Tibial artery (tissue), 4 donors: ENCODE measurements at places on chromosomes 7 and 10.

DNA sequence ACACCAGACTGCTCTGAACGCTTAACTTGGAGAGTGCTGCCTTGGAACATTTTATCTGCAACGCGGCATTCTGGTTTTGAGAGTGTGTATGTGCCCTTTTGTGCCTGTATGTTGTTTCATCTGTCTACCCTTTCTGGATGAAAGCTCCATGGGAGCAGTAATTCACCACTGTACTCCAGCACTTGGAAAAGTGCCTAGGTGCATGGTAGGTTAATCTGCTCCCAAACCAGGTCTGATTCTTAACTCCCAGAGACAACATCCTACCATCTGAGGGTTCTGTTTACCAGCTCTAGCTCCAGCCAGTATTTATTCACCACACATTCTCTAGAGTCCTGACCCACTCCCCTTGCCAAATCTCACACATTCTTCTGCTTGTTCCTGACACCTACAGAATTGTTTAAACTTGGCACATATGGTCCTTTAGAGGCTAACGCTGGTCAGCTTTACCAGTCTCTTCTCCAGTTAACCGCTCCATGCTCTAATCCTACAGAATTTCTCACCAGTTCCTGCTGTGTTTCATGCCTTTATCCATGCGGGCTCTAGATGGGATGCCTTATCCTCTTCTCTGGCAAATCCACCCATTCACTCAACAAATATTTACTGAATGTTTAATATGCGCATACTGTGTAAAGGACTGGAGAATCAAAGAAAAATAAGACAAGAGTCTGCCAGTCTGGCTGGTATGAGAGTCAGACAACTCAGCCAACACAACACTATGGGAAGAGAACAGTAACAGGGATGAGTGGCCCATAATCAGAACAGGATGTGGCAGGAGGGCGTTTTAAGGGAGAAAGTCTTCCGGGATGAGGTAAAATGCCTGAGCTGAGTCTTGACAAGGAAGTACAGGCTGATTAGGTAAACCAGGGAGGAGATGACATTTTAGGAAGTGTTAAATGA, 46.3 kb downstream of the MTPN start:
- no peak overlapping the region for H3K4me3 ChIP-seq
- H3K27ac ChIP-seq, result no peak overlapping the region
- H3K27me3 ChIP-seq, result no peaks in the 10 kb centered on the region
- DNase-seq, result no peak
- H3K4me1 ChIP-seq, result no peaks in the 10 kb centered on the region

DNA sequence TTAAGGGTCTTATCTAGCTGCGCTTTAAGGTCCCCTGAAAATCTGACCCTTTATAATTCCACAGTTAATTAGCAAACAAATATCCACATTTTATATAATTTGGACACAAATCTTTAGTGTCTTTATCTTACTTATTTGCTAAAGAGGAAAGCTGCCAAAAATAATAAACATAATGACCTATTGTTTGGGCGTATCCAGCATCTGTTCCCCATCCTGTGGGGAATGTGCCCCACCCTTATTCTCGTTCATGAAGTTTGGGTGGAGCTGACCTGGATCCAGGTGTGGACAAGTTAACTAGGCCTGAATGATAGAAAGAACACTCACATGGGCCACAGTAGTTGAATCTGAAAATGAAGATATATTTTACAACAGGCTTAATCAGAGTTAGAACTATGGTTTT, 218.3 kb downstream of the CRPPA start:
- no peaks in the 10 kb centered on the region for H3K36me3 ChIP-seq
- no peak for DNase-seq
- no peaks in the 10 kb centered on the region for H3K4me1 ChIP-seq
- H3K27ac ChIP-seq, result no peak overlapping the region
- H3K27me3 ChIP-seq, result no peaks in the 10 kb centered on the region

GRCh38 chr7:50664461-50664922, 99.3 kb upstream of the DDC start:
- H3K4me1 ChIP-seq, result peaks cover 74% of the 10 kb centered on the region
- DNase-seq, result no peak
- peaks cover 5% of the 10 kb centered on the region for H3K36me3 ChIP-seq
- no peak overlapping the region for H3K27ac ChIP-seq

DNA sequence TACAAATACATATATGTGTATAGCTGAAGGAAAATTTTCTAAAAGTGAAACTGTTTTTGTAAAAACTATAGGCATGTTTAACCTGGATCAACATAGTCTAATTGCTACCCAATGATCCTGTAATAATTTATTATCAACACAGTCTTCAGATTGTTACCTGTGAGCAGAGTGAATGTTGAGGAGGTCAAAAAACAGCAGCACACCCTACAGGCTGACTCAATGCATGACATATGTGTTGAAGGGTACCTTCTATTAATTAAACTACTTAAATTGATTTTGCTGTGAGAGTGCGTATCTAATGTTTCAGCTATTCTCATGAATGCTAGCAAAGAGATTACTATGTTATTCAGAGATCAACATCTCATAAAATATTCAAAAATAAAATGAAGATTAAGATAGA, 411.4 kb downstream of the TNS3 start:
- no peak overlapping the region for H3K4me3 ChIP-seq
- no peaks in the 10 kb centered on the region for H3K36me3 ChIP-seq
- H3K4me1 ChIP-seq, result no peaks in the 10 kb centered on the region
- H3K27ac ChIP-seq, result no peak overlapping the region

- H3K4me3 ChIP-seq, result no peak overlapping the region
- H3K36me3 ChIP-seq, result peaks cover 16% of the 10 kb centered on the region
- H3K4me1 ChIP-seq, result peaks cover 99% of the 10 kb centered on the region
- H3K27me3 ChIP-seq, result no peaks in the 10 kb centered on the region
- H3K27ac ChIP-seq, result peak overlapping the region; percentile 23
Measured at GRCh38 chr7:116548506-116548905, 23.7 kb downstream of the CAV1 start.

DNA sequence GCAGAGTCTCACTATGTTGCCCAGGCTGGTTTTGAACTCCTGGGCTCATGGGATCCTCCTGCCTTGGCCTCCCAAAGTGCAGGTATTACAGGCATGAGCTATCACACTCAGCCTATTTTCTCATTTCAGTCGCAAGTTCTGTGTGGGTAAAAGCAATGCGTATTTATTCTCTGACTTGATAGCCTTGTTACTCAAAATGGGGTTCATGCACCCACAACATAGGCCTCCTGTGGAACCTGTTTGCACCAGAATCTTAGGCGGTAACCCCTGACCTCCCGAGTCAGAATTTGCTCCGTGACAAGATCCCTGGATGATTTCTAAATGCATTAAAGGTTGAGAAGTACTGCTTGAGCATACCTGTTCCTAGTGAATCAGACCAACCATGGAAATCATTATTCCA, 7.3 kb downstream of the IL2RA start:
- H3K4me1 ChIP-seq, result peaks cover 6% of the 10 kb centered on the region
- H3K36me3 ChIP-seq, result no peaks in the 10 kb centered on the region
- no peak overlapping the region for H3K4me3 ChIP-seq
- H3K27me3 ChIP-seq, result peaks cover 2% of the 10 kb centered on the region
- no peak for DNase-seq
- H3K27ac ChIP-seq, result no peak overlapping the region

GRCh38 chr10:83274088-83274487, 865.2 kb upstream of the GHITM start:
- no peaks in the 10 kb centered on the region for H3K27me3 ChIP-seq
- no peak for DNase-seq
- no peaks in the 10 kb centered on the region for H3K4me1 ChIP-seq
- no peak overlapping the region for H3K4me3 ChIP-seq
- no peaks in the 10 kb centered on the region for H3K36me3 ChIP-seq

- no peak overlapping the region for H3K4me3 ChIP-seq
- H3K4me1 ChIP-seq, result peaks cover 44% of the 10 kb centered on the region
- no peak overlapping the region for H3K27ac ChIP-seq
- H3K27me3 ChIP-seq, result no peaks in the 10 kb centered on the region
Measured at GRCh38 chr10:97547271-97547600, 25.3 kb upstream of the ANKRD2 start.

- peaks cover 70% of the 10 kb centered on the region for H3K36me3 ChIP-seq
- no peak overlapping the region for H3K27ac ChIP-seq
- no peak overlapping the region for H3K4me3 ChIP-seq
- H3K4me1 ChIP-seq, result no peaks in the 10 kb centered on the region
Measured at GRCh38 chr7:107926481-107926880, 35.5 kb downstream of the DLD start.

GRCh38 chr7:28192786-28193585, 12.4 kb upstream of the JAZF1 start:
- H3K4me3 ChIP-seq, result no peak overlapping the region
- H3K36me3 ChIP-seq, result no peaks in the 10 kb centered on the region
- no peak overlapping the region for H3K27ac ChIP-seq
- no peaks in the 10 kb centered on the region for H3K27me3 ChIP-seq

GRCh38 chr10:86443936-86444335, 77.3 kb upstream of the GRID1 start:
- no peak for DNase-seq
- no peak overlapping the region for H3K27ac ChIP-seq
- no peak overlapping the region for H3K4me3 ChIP-seq
- no peaks in the 10 kb centered on the region for H3K4me1 ChIP-seq
- H3K36me3 ChIP-seq, result peaks cover 33% of the 10 kb centered on the region

DNA sequence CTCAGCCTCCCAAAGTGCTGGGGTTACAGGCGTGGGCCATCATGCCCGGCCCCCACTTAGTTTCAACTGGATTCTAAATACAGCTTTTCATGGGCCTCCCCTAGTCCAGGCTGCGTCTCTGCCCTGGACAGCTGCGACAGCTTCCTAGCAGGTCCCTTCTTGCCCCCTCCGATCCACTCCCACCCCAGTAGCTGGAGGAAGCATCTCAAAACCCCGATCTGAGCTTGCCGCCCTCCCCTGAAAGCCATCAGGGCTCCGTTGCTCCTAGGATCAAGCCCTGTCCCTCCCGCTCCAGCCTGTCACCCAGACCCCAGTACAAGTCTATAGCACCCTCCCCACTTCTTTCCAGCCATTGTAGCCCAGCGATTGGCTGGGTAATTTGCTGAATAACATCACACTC, 64.5 kb downstream of the VWA2 start:
- no peaks in the 10 kb centered on the region for H3K27me3 ChIP-seq
- no peaks in the 10 kb centered on the region for H3K36me3 ChIP-seq
- peaks cover 47% of the 10 kb centered on the region for H3K4me1 ChIP-seq
- H3K27ac ChIP-seq, result peak overlapping the region; percentile 54
- no peak for DNase-seq
- H3K4me3 ChIP-seq, result peak overlapping the region; percentile 39

DNA sequence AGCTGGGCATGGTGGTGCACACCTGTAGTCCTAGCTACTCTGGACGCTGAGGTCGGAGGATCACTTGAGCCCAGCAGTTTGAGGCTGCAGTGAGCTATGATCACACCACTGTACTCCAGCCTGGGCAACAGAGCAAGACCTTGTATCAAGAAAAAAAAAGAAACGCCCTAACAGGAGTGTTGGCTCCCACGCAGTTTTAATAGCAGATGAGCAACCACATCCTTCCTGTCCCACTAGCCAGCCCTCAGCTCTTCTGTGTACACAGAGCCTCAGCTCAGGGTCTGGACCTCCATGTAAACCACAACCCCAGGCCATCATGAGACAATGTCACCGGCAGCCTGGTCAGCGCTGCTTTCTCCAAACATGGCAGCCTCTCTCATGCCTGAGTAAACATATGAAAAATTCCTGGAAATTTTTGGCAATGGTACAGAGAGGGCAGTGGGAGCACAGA, 108.2 kb downstream of the PIP4K2A start:
- no peaks in the 10 kb centered on the region for H3K4me1 ChIP-seq
- peak; percentile 56 for DNase-seq
- no peak overlapping the region for H3K4me3 ChIP-seq
- H3K36me3 ChIP-seq, result peaks cover 25% of the 10 kb centered on the region

- DNase-seq, result peak; percentile 85
- H3K4me3 ChIP-seq, result no peak overlapping the region
- peak overlapping the region; percentile 67 for H3K27ac ChIP-seq
- H3K27me3 ChIP-seq, result no peaks in the 10 kb centered on the region
Measured at GRCh38 chr10:49104323-49104722, 11.0 kb downstream of the VSTM4 start.

GRCh38 chr10:133327651-133328357, 8.9 kb downstream of the CALY start:
- no peak overlapping the region for H3K27ac ChIP-seq
- DNase-seq, result no peak
- H3K4me3 ChIP-seq, result no peak overlapping the region
- no peaks in the 10 kb centered on the region for H3K36me3 ChIP-seq
- peaks cover 32% of the 10 kb centered on the region for H3K4me1 ChIP-seq
- H3K27me3 ChIP-seq, result peaks cover 85% of the 10 kb centered on the region

GRCh38 chr7:39651265-39651664, 27.9 kb downstream of the RALA start:
- no peak for DNase-seq
- peaks cover 16% of the 10 kb centered on the region for H3K4me1 ChIP-seq
- H3K27ac ChIP-seq, result no peak overlapping the region
- no peak overlapping the region for H3K4me3 ChIP-seq

DNA sequence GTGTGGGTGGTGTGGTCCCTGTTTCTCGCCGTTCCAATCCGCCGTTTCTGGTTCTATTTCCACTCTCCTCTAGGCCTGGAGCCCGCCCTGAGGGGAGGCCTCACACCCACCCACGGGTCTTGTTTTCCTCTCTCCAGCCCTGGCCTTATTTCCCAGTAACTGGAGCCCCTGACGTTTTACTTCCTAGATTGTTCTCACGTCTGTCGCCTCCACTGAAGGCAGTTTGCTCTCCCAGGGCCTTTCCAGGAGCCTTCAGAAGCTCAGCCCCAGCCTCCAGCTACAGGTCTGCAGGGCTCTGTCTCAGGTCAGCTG, 30.6 kb downstream of the CFAP46 start:
- H3K27me3 ChIP-seq, result peaks cover 50% of the 10 kb centered on the region
- no peaks in the 10 kb centered on the region for H3K36me3 ChIP-seq
- no peak overlapping the region for H3K4me3 ChIP-seq

GRCh38 chr7:155465761-155466141, 7.8 kb downstream of the EN2 start:
- peaks cover 28% of the 10 kb centered on the region for H3K4me1 ChIP-seq
- no peak overlapping the region for H3K27ac ChIP-seq
- DNase-seq, result no peak
- no peaks in the 10 kb centered on the region for H3K36me3 ChIP-seq
- no peak overlapping the region for H3K4me3 ChIP-seq

- no peak for DNase-seq
- peaks cover 17% of the 10 kb centered on the region for H3K36me3 ChIP-seq
- no peak overlapping the region for H3K27ac ChIP-seq
- H3K27me3 ChIP-seq, result no peaks in the 10 kb centered on the region
Measured at GRCh38 chr10:79188154-79188965, 119.6 kb downstream of the ZMIZ1 start.
